Renal cortex interstitium (tissue), 15 donors: ENCODE measurements at places on chromosomes 16 and 17. TPM values are rescaled to one million over a fixed set of nuclear protein-coding genes. Genes with fewer than 3 reads are reported as not detected.

DNA sequence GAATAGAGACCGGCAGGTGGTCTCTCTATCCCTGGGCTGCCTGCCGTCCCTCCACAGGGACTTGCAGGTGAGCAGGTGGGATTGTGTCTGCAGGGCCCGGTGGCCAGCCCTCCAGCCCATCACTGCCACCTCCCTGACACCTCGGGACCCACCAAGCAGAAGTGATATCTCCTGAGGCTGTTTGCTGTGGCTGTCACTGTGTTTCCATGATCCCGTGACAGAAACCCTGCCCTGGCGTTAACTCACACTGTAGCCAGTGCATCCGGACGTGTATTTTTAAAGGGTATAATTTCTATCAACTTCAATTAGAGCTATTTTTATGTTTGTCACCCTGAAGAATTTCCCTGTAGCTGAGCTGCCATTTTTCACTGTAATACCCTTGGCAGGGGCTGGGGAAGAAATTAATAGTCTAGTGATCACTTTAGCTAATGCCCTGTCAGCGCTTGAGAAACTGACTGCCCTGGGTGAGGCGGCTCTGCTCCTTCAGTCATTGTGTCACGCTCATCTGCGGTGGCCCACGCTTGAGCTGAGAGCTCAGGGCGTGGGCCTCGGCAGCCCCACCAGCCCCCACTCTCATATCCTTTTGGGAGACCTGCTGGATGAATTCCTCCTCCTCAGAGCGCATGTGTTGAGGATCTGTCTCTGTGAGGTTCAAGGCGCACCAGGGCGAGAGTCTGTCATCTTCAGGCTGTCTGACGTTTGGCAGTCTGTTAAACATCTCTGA, 229.9 kb upstream of the CIBAR2 start:
- DNase-seq: no peak

DNA sequence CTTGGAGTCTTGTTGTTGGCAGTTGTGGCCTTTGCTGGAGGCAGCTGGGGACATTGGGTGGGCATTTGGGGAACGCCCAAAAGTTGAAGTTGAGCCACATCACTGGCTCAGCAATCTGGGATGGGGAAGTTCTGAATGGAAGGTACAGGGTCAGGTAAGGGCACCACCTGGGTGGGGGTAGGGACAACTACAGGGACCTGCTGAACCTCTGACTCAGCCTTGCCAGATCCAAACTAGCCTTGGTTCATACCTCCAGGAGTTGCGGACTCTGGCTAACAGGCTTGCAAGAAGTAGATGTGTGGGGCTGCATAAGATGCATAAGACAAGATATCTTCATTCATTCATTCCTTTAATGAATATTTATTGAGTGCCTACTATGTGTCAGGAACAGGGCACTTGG, 16.0 kb downstream of the FMNL1 start:
- no peak for DNase-seq

SPPL2C gene
- polyA plus RNA-seq: not detected

DNA sequence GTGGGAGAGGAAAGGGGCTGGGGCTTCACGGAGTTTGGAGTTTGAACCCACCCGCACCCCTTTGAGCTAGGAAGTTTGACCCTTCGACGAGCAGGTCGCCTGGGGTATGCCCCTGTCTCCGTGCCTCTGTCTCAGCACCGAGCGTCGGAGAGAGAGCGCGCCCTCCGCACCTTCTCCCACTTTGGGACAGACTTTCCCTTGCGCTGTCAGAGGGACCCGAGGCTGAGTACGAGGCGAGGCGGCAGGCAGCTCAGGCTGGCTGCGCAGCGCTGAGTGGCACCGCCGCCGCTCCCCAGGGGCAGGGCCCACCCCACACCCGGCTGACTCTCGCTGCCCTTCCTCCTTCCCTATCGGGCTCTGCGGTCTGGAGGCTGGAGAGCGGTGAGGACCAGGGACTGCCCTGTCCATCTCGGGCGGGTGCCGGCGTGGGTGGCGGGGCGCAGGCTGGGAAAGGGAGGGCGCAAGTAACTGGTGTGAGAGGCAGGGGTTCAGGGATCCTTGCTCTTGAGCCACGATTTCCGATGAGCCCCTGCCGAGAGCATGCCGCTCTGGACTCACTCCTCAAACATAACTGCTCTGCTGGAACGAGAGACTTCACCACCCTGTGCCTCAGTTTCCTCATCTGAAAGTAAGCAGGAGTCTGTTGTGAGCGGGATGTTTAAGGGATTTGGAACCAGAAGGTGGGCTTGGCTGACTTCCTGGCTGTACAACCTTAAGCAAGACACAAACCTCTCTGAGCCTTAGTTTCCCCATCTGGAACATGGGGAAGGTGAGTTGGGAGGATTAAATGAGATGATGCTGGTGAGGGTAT, 981 bp downstream of the BEAN1 start:
- DNase-seq: no peak

- no peak for DNase-seq
These were observed 112.9 kb downstream of the METRNL start for GRCh38 chr17:83192161-83192788.

- no peak for DNase-seq
These were observed 19.5 kb upstream of the USP10 start for GRCh38 chr16:84680165-84680842.
